ENCODE measurements at places on chromosomes 2 and 18.
A peak's percentile ranks its signal among the peaks of the same experiment; 100 is the strongest.

- DNase-seq = peak; percentile 1
These were observed 627 bp downstream of the CDCA7 start for GRCh38 chr2:173355132-173355865.

- no peak for DNase-seq
These were observed 233.2 kb downstream of the ACKR3 start for GRCh38 chr2:236802862-236803261.

DNA sequence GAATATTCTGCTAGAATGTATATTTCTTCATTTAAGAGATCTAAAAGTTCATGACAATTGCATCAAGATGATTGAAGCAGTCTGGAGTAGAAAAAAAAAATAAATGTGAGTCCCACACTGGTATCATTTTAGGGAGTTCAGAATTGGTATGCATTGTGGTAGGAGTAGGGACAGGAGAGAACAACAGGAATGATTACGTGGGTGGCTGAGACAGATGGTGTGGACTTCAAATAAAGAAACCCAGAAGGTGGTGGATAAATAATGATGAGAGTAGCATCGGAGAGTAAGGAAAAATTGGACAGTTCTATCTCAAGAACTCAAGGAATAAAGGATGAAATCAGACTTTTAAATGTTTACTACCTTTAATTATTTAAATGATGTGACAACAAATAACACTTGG lies 289.6 kb downstream of the GALNT13 start:
- DNase-seq = no peak

GRCh38 chr2:217206907-217207698 lies 347.2 kb upstream of the TNP1 start:
- no peak for DNase-seq

DNA sequence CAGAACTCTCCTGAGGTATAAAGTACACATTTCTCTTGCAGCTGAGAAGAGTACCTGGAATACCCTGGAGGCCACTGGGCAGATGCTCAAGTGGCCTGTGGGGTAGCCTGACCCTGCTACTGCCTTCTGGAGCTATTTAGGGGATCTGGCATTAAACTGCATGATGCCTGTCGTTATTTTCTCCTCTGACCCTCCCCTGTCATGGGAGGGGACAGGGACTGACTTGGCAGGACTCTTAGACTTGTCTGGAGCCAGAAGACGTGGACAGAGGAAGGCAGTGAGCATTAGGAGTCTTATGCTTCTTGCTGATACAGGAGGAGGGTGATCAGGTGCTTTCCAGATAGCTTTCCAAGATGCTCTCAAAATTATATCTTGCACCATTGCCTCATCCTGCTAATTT lies 24.8 kb downstream of the CNRIP1 start:
- DNase-seq = no peak

GRCh38 chr18:64416990-64417389 lies 268.1 kb upstream of the LINC00305 start:
- DNase-seq = no peak

DNA sequence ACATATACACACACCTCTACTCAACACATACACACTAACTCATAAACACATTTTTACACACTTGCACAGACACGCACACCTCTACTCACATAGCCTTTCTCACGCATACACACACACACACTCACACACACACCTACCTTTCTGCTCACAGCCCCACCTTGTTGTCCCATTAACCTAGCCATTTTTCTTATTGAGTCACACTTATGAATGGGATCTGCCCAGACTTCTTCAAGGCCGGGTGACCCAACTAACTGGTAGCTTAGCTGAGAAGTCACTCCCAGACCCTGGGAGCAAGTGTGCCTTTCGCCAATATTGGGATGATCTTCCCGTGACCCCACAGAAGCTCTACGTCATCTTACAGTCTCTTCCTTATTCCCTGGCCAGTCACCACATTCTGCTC lies 192.2 kb downstream of the NCK2 start:
- DNase-seq = no peak

DNA sequence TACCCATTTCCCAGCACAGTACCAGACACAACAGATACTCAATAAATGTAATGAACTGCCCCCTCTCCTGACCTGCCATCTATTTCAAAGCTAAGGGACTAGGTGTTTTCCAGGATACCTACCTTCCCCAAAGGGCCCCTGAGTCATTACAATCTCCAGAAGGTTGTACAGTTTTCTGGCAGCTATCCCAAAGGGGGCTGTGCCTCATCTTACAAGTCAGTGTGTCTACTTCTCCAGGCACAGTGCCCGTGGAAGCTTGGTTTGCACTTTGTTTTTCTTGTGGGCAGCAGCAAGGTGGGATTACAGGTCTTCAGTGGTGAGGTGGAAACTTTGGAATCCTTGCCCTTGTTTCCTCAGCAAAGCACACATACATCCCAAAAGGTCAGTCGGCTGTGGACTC lies 62.8 kb upstream of the CYP26B1 start:
- DNase-seq = no peak

GRCh38 chr2:222100704-222101699 lies 197.8 kb downstream of the PAX3 start:
- no peak for DNase-seq

- no peak for DNase-seq
These were observed 25.3 kb upstream of the UBE2E3 start for GRCh38 chr2:180955101-180955500.

GRCh38 chr2:8229546-8229986 lies 452.3 kb upstream of the ID2 start:
- no peak for DNase-seq

- no peak for DNase-seq
These were observed 1143.6 kb upstream of the GYPC start for GRCh38 chr2:125512313-125512712.

Measured in activated naive CD4-positive, alpha-beta T cell (primary cell).